ENCODE measurements at places on chromosomes 3 and 15.

- DNase-seq, result peak; percentile 65
Observed at GRCh38 chr15:47587940-47588802, 129.1 kb upstream of the SEMA6D start.

DNA sequence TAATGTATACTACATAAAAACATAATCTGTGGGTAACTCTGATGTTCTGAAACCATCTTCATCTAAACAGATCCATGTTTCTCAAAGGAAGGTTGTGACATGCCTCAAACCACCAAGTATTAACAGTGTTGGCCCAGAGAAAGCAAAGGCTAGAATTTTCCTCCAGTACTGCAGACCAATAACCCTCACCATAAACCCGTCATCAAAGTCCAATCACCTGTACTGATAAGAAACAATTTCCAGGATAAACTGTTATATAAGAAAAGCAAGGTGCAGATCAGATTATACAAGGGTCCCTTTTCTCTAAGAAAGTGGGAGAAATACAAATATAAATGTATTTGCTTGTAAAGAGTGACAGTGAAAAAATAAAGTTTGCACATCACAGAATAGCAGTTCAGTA is 32.3 kb downstream of the TBC1D2B start:
- DNase-seq, result no peak

DNA sequence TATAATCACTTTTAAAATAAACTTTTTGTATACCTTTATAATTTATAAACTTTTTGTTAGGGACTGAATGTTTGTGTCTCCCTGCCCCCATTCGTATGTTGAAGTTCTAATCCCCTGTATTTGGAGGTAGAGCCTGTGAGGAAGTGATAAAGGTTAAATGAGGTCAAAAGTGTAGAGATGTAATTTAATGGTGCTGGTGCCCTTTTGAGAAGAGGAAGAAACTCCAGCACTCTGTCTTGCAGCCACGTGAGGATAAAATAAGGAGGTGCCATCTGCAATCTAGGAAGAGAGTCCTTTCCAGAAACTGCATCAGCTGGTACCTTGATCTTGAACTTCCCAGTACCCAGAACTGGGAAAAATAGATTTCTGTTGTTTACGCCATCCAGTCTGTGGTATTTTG is 106.1 kb upstream of the RGMA start:
- no peak for DNase-seq

DNA sequence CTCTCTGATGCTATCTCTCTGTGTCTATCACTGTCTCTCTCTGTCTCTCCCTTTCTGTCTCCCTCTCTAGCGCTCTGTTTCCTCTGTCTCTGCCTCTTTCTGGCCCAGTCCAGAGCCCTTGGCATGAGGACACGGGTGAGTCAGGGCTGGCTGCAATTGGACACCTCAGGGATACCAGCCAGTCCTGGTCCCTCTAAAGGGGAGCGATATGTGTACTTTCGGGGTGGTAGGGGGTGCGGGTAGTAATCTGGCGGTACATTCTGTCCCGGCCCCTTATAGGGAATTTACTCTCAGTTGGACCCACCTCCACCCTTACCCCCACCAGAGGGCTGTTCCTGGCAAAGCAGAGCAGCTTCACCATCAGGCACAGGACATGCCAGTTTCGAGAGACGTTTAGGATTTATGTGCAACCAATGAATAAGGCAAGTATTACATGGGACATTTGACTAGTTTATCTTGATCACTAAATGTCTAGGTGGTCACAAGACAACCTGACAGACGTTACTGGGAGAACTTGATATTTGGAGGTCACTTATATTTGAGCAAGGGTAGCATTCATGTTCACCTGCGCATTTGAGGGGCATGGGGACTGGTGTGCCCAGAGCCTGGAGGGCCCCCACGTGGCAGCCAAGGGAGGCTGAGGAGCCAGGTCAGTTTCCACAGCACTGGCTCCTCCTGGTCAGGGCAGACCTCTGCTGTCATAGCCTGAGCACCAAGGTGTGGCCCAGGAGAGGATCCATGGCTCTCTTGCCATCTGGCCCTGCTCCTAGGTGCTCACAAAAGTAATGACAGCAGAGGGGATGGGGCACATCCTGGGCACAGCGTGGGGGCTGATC is 256.1 kb downstream of the PLCL2 start:
- DNase-seq, result no peak

GRCh38 chr3:125470671-125471070 is 49.3 kb downstream of the SNX4 start:
- DNase-seq, result no peak

GRCh38 chr3:5304789-5305683 is 117.5 kb downstream of the EDEM1 start:
- peak; percentile 58 for DNase-seq

DNA sequence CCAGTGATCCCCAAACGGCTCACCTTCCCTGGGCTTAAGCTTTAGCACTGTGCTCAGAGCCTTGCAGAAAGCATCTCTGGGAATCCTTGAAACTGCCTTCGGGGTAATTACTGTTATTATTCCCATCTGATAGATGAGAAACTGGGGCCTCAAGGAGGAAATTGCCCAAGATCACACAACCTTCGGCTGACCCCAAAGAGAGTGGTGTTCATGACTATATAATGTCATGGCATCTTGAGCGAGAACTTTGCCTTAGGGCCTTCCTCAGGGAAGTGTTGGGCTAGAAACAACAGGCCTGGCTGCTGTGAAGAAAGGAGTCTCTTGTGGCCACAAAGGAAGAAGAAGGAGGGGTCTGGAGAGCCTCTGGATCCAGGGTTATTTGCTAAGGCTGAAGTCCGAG is 388.7 kb upstream of the CFAP20DC start:
- no peak for DNase-seq

DNA sequence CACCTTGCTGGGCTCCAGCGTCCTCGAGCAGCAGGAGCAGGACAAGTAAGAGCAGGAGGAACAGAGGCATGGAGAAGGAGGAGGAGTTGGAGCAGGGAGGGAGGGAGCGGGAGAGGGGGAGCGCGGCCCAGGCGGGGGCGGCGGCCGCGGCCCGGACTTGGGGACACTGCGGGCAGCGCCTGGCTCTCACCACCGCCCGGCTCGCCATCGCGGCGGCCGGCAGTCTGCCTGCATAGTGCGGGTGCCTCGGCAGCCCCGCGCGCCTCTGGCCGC is 440 bp downstream of the DCBLD2 start:
- peak; percentile 72 for DNase-seq

DNA sequence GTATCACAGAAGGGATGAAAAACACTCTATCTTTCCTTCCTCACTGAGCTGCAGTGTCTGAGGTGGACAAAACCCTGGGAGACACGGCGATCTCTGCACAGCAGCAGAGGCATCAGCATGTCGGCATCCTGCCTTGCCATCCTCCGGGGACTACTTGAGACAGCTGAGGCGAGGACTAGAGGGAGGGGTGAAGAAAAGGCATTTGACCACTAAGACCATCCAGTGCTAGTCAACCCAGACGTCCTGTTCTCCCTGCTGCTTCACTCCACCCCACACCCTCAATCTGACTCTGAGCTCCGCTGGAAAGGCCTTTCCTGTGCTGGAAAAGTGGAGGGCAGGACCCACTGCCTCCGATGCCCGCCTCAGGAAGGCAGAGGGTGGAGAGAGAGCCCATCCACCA is 67.3 kb downstream of the VGLL4 start:
- no peak for DNase-seq
